ENCODE measurements at places on chromosomes 4 and X.

DNA sequence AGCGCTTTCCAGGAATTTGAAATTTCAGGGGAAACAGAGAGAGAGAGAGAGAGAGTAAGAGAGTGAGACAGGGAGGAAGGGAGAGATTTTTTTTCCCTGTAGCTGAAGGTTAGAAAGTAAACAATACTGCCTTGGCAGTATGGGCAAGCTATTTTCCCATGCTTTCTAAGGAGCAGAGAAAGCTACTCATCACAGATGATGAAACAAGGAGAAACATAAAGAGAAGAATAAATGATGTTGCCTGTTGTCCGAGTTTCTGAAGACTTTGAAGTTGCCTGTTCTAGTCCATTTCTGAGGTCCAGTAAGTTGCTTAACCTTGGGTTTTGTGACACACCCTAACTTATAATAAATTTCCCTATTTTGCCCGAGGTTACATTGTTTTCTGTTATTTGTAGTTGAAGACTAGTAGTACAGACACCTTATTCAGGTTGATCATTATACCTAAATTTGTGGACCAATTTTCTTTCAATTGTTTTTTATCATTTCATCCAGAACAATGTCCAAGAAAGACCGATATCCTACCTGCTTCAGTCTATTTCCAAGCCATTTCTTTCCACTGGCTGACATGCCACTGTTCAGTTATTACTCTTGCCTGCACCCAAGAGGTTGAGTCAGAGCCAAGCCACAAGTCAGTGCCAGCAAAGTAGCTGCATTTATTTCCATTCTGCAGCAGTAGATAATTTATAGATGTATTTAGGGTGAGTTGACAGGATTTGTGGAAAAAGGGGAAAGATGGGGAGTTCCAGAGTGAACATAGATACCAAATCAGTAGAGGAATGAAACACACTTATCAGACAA, 49.7 kb upstream of the SLC16A2 start:
- H3K4me1 ChIP-seq = no peaks in the 10 kb centered on the region
- DNase-seq = no peak
- no peaks in the 10 kb centered on the region for H3K36me3 ChIP-seq

- H3K36me3 ChIP-seq = no peaks in the 10 kb centered on the region
- H3K4me1 ChIP-seq = peaks cover 2% of the 10 kb centered on the region
- no peak overlapping the region for H3K27ac ChIP-seq
Observed at GRCh38 chr4:183100827-183101226, 1.8 kb downstream of the WWC2 start.

DNA sequence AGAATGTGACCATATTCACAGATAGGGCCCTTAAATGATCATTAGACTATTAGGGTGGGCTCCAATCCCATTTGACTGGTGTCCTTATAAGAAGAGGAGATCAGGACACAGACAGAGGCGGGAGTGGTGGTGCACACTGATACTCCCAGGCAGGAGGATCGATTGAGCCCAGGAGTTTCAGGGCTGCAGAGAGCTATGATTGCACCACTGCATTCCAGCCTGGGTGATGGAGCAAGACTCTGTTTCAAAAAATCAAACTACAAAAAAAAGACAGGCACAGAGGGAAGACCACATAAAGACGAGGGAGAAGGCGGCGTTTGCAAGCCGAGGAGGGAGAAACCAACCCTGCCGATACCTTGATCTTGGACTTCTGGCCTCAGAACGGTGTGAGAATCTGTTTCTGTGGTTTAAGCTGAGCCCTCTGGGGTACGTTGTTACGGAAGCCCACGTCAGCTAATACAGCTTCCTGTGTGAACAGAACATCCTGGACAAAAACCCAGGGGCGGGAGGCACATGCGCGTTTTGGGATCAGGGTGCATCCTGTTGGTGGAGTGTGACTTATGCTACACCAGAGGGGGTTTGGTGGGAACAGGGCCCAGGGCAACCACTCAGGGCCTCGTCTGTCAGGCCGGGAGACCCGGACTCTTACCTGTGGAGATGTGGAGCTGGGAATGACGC, 211.8 kb upstream of the PSAPL1 start:
- H3K27ac ChIP-seq = no peak overlapping the region
- H3K27me3 ChIP-seq = no peaks in the 10 kb centered on the region
- H3K4me1 ChIP-seq = peaks cover 32% of the 10 kb centered on the region
- H3K4me3 ChIP-seq = no peak overlapping the region

- DNase-seq = no peak
- no peak overlapping the region for H3K4me3 ChIP-seq
- no peaks in the 10 kb centered on the region for H3K27me3 ChIP-seq
- peaks cover 4% of the 10 kb centered on the region for H3K36me3 ChIP-seq
- peak overlapping the region; percentile 24 for H3K27ac ChIP-seq
Observed at GRCh38 chr4:98566361-98567008, 91.9 kb downstream of the TSPAN5 start.

DNA sequence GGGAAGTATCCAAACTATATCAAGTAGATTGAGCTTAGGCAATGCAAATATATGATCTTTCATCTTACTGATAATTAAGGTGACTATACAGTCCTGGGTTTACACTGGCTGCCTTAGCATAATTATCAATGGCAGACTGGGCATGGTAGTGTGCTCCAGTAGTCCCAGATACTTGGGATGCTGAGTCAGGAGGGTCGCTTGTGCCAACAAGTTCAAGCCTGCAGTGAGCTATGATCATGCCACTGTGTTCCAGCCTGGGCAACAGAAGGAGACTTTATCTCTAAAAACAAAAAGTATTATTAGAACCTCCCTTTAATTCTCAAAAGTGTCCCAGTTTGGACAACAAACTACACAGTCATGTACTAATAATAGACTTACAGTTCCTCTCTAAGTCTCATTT, 99.4 kb upstream of the RASGEF1B start:
- H3K27me3 ChIP-seq = peaks cover 4% of the 10 kb centered on the region
- H3K4me1 ChIP-seq = no peaks in the 10 kb centered on the region
- H3K27ac ChIP-seq = no peak overlapping the region
- DNase-seq = no peak
- no peak overlapping the region for H3K4me3 ChIP-seq

DNA sequence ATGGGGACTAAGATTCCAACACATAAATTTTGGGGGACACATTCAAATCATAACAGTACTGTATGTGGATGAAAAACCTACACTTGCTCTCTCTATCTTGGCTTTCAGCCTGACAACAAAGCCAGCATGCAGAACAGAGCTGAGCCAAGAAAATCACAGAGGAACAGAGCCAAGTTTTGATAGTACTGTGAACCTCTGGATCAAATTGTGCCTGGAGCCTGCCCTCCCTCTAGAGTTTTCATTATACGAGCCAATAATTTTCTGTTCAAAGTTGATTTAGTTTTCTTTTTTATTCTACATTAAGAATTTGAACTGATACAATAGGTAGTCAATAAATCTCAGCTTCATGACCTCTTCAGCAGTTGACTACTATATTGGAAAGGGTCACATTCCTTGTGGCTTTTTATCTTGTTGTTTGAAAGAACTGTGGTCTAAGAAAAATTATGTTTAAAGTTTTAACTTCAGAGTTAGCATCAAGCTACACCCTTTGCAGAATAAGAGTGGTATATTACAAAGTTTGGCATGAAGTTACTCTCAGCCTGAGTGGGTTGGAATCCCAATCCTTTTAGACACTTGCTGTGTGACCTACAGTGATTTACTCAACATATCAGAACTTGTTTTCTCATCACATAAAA, 31.1 kb downstream of the GRID2 start:
- H3K27ac ChIP-seq = no peak overlapping the region
- H3K4me1 ChIP-seq = no peaks in the 10 kb centered on the region
- H3K36me3 ChIP-seq = no peaks in the 10 kb centered on the region
- H3K4me3 ChIP-seq = no peak overlapping the region
- no peak for DNase-seq

- no peaks in the 10 kb centered on the region for H3K36me3 ChIP-seq
- no peak overlapping the region for H3K4me3 ChIP-seq
- no peak for DNase-seq
- H3K4me1 ChIP-seq = no peaks in the 10 kb centered on the region
Observed at GRCh38 chr4:184157322-184157721, 60.4 kb downstream of the ENPP6 start.

DNA sequence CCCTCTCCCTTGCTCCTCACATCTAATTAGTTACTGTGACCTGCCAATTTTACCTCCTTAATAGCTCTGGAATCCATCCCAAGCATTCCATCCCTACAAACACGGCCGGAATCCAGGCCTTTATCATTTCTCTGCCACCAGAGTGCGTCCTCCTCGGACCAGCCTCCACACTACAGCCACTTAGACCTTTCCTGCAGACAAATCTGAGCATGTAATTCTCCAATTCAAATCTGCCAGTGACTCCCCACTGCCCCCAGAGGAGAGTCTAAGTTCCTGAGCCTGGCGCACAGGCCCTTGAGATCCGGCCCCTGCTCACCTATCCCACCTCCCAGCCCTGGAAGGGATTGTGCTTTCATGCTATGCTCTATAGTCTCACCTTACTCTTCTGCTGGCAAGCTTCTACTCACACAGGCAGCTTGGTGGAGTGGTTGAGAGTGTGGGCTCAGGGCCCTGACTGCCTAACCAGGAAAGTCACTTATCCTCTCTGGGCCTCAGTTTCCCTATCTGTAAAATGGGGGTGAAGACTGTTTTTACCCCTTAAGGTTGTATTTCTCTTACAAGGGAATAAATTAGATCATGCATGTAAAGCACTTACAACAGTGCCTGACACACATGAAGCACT, 31.2 kb downstream of the PJA1 start:
- no peak for DNase-seq
- H3K36me3 ChIP-seq = no peaks in the 10 kb centered on the region
- H3K4me1 ChIP-seq = no peaks in the 10 kb centered on the region

Data from activated naive CD4-positive, alpha-beta T cell treated with anti-CD3 and anti-CD28 coated beads, Interleukin-2, amount 10 ng/mL, durations not matched to agents 7 days and 5 days (primary cell).